ENCODE measurements at places on chromosomes 5 and 9.
A peak's percentile ranks its signal among the peaks of the same experiment; 100 is the strongest.

DNA sequence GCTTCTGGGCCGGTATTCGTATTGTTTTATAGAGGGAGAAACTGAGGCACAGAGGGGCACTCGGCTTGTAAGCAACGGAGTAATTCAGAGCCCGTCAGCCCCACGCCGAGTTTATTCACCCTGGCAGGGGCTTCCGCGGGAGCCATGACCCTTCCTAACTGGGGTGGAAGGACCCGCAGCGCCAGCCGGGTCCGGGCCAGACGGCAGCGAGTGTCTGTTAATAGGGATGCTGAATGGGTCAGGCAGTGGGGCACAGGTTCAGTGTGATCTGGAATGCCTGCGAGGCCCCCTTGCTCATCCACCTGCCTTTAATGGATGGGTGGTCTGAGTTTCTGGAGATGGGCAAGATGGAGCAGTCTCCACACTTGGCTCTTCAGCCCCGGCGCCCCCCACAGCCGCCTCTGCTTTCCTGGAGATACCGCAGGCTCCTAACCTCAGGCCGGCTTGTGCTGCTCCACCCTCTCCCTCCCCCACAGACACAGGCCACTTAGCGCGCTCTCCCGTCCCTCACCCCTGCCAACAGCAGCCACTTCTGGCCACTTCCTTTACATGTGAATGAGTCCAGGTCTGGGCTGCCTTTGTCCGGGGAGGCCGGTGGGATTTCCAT, 147.1 kb downstream of the ERCC6L2 start:
- DNase-seq = peak; percentile 96

- no peak for DNase-seq
These were observed at the start of gene SLCO6A1 for GRCh38 chr5:102498271-102499034. TSS of gene SLCO6A1 (minus strand) at chr5:102499001. CDS start at chr5:102498844, 157 bp downstream.

DNA sequence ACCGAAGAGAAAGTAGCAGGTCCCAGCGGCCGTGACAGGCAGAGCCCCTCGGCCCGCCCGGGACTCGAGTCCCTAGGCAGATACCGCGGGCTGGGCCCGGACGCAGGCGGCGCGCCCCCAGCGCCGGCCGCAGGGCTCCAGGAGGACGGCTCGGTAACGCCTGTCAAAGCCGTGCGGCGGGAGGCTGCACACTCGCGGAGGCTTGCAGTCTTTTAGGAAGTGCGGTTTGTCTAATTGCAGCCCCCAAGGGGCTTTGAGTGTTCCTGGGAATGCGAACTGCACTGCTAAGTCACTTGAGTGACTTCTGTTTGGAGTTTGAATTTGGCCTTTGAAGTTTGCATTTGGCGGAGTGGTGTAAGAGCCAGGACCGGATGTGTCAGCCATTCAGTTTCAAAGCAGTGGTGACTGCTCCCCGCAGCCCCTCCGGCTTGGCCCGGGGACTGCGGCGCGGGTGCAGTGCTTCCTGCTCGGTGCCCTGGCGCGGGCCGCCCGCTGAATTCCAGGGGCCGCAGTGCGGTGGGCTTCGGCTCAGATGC, 1.3 kb downstream of the MAP3K1 start:
- DNase-seq = peak; percentile 97

DNA sequence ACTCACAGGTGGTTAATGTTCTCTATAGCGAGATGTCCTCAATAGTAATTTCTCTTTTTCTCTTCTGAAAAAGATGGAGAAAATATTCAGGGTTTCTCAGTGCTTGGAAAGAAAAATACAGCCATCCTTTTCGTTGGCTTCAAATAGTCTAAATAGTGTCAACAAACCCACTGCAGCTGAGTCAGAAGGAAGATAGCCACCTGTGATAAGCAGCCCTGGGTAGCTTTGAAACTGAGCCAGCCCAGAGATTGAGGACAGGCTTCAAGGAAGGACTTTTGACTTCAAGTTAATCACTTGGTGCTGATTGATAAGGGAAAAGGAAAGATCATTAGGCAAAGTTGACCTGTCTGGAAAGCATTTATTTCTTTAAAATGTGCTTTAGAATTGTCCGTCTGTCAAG, 78.7 kb upstream of the TYRP1 start:
- no peak for DNase-seq

DNA sequence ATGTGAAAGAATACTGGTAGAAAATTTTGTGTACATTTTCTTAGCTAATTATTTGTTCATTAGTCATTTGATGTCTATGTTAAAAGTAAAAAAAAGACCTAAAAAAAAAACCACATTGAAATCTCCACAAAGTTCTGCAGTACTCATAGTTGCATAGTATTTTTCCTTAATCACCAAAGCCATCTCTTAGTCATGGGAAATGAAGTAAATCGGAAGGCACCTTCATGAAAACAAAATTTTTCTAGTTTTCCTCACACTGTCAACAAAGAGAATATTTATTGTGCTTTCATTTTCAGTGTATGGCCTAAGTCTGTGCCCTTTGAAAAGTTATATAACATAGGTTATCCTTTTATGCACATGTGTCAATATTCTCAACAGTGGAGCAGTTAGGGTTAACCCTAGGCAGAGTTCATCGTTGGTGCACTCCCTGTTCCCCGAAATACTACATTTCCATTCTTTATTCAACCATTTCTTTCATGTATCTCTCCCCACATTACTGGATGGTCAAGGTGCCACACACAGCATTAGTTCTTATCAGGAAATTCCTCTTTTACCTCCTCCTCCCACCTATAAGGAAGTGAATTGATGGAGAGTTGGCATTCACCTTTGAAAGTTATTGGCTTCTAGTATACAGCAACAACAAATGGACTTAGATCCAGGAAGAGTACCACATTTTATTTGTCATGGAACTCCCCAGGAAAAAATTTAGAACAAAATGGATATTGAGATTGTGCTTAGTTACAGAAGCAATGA, 93.1 kb downstream of the NUDT12 start:
- DNase-seq = no peak

DNA sequence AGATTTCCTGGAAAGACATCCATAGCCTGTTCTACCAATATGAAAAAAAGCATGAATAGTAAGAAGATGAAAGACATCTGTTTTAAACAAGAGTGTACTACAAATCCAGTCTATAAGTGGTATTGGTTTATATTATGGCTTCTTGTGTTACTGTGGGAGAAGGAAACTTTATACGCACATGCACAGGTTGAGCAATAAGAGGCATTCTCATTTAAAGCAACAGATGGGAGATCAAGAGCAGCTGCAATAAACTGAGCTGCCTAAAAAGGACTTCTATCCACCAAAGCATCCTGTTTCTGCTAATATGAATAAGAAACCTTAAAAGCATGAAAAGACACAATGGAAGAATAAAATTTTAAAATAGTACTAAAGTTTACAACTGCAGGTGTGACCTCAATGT, 8.6 kb upstream of the PCDHB1 start:
- DNase-seq = no peak

DNA sequence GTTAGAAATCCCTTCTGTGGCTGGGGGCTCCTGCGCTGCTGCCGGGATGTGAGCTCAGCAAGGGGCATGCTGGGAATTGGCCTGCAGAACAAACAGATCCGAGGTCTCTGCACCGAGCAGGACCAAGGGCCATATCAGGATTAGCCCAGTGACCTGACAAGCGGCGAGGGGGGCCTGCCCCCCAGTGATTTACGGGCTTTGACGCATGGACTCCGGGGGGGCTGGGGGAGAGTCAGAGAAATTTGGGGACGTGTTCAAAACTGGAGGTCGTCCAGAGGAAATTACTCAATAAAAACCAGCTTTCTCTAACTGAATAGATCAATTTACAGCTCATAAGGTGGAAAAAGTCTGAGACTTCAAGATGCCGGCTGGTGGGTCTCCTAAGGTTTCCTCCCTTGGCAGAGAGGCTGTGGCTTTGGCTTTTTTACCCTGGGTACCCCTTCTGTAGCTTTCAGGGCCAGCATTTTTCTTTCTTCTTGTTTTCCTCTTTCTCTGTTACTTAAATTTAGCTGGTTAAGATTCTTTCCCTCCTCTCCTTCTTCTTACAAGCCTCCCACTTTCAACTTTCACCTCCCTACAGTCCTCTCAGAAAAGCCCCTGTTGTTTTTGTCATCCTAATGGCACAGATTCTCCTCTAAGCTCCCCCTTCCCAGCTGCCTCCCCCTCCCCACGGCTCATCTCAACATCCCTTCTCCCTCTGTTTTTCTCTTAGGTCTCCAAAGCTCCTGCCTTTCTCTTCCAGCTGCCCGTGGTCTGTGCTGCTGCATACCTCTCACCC, 551.0 kb downstream of the CCDC171 start:
- no peak for DNase-seq

GRCh38 chr9:105511446-105511845, 46.5 kb upstream of the FKTN start:
- no peak for DNase-seq

GRCh38 chr9:31393240-31393639, 991.2 kb upstream of the ACO1 start:
- no peak for DNase-seq

GRCh38 chr9:115591584-115591984, 473.6 kb upstream of the TNC start:
- DNase-seq = peak; percentile 89

- DNase-seq = no peak
These were observed 512.7 kb upstream of the PAPPA start for GRCh38 chr9:115640887-115641286.

- no peak for DNase-seq
These were observed 376.3 kb upstream of the CHD1 start for GRCh38 chr5:99305045-99305580.
